ENCODE measurements at places on chromosomes 7 and 10.

GRCh38 chr7:100835903-100836811, 8.8 kb upstream of the EPHB4 start:
- DNase-seq: no peak

DNA sequence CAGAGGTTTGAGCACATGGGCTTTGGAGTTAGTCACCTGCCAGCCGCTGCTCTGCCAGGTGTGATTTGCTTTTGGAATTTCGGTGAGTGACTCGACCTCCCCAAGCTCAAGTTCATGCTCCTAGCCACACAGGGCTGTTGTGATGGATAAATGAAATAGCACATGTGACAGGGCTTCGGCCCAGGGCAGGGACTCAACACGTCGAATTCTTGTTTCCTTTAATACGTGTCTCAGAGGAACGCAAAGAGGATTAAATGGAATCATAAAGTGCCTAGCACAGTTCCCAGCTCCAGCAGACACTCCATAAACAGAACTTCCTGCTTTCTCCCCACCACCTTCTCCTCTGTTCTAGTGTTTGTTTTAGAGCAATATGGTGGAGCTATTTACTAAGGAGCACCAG, 88.3 kb upstream of the CHST15 start:
- DNase-seq: no peak

DNA sequence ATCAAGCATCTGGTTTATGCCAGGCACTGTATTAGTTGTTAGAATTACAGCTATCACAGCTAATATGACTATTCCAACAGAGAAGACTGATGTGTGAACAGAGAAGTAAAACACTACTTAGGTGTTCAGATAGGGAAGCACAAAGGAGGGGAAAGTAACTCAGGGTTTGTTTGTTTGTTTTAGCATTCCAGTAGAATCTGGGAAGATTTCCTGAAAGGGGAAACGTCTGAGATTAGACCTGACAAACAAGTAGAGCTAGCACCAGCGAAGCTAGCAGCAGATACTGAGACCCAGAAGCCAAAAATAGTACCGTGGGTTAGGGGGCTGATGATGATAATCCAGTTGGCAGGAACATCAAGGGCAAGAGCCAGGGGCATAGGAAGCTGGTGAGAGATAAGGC, 28.8 kb upstream of the KLHL7 start:
- no peak for DNase-seq

- no peak for DNase-seq
Measured at GRCh38 chr10:92387289-92387940, 96.4 kb downstream of the MARCHF5 start.

DNA sequence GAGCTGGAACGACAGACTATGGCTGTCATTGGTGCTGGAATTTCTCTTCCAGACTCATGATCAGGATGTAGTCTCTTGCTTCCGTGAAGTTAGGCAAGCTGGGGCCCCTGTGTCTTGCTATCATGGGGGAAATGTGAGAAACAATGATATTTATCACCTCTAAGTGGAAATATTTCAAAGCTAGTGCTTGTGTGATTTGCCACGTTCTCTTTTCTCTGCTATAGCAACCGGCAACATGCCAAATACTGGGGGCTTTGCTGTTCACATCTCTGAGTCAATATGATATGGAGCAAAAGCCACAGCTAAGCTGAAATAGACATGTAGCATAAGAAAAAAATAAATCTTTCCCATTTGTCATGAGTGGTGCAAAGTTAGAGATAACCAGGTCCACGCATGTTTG, 668.2 kb upstream of the IGFBP3 start:
- DNase-seq: no peak

- no peak for DNase-seq
Measured at GRCh38 chr7:122972056-122972455, 23.4 kb downstream of the TAS2R16 start.

DNA sequence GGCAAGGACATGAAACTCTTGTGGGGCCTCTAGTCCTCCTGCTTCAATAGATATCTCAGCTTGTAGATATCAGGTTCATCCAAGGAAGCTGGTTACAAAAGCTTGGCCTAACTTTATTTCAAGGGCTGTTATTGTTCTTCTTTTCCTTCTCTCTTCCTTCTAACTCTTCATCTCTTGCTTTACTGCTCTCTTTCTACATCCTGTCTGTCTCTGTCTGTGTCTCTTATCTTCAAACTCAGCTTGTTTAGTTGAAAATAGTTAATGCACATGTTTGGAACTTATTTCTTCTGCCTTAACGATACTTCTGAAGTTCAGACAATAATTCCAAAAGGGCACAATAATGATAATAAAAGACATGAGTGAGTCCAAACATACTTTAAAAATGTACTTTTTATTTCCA, 393.9 kb downstream of the NXPH1 start:
- no peak for DNase-seq

GRCh38 chr7:7908622-7909145, 59.9 kb upstream of the GLCCI1 start:
- no peak for DNase-seq

- no peak for DNase-seq
Measured at GRCh38 chr7:17986851-17987250, 40.8 kb downstream of the PRPS1L1 start.

Measured in T-helper 9 cell (primary cell).